ENCODE measurements at places on chromosomes 6 and 20. TPM values are rescaled to one million over a fixed set of nuclear protein-coding genes. Genes with fewer than 3 reads are reported as not detected.

DNA sequence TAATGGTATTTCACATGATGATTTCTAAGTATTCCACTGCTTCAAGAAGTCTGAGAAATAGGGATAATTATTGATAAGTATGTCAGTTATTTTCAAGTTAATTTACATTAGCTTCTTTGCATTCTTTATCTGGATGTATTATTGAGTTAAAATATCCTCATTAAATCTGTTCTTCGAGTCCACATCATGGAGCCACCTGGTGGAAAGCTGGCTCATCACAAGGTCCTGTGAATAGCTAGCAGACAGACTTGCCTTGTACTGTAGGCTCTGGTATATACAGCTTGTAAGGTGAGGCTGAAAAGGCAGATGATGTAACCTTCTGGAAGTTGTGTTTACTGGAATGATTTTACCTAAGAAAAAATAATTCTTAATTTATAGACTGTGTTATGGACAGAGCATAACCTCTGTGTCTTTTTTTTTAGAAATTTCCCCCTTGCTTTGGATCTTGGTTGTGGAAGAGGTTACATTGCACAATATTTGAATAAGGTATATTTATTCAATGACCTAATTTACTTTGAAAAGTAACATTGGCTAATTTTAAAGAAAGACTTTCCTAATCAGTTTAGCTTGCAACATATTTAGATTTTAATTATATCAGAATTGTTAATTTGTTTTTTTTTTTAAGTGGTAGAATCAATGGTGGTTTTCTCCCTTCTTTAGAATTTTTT, 3.5 kb downstream of the NDUFAF5 start:
- no peak overlapping the region for H3K4me3 ChIP-seq
- H3K4me1 ChIP-seq: no peaks in the 10 kb centered on the region
- DNase-seq: peak; percentile 46
- H3K27me3 ChIP-seq: no peaks in the 10 kb centered on the region

DNA sequence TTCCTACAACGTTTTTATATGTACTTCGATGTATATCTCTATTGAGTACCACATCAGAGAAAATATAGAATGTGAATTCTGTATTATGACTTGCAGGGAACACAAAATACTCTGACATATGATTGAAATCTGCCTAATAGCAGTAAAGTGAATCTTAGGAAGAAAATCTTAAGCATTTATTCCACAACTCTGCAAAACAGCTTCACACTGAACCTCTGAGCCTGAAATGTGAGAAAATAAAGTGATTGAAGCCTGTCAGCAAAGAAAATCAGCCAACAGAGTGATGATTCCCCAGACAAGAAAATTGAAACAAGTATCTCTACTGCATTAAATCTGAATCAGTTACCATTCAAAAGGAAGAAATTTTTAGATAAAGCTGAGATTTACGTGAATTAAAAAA, 499.5 kb upstream of the RNF217 start:
- no peaks in the 10 kb centered on the region for H3K36me3 ChIP-seq
- no peak overlapping the region for H3K27ac ChIP-seq
- no peak overlapping the region for H3K4me3 ChIP-seq
- no peaks in the 10 kb centered on the region for H3K27me3 ChIP-seq
- no peaks in the 10 kb centered on the region for H3K4me1 ChIP-seq

DNA sequence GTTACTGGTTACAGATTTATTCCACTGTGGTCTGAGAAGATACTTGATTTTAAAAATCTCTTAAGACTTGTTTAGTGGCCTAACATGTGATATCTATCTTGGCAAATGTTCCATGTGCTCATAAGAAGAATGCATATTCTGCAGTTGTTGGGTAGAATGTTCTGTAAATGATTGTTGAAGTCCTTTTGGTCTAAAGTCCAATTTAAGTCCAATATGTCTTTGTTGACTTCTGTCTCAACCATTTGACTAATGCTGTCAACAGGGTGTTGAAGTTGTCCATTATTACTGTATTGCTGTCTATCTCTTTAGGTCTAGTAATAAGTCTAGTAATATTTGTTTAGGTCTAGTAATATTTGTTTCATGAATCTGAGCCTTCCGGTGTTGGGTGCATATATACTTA, 387.8 kb upstream of the RUNX2 start:
- H3K27me3 ChIP-seq: no peaks in the 10 kb centered on the region
- DNase-seq: no peak
- no peak overlapping the region for H3K4me3 ChIP-seq
- H3K36me3 ChIP-seq: no peaks in the 10 kb centered on the region
- no peaks in the 10 kb centered on the region for H3K4me1 ChIP-seq
- no peak overlapping the region for H3K27ac ChIP-seq

DNA sequence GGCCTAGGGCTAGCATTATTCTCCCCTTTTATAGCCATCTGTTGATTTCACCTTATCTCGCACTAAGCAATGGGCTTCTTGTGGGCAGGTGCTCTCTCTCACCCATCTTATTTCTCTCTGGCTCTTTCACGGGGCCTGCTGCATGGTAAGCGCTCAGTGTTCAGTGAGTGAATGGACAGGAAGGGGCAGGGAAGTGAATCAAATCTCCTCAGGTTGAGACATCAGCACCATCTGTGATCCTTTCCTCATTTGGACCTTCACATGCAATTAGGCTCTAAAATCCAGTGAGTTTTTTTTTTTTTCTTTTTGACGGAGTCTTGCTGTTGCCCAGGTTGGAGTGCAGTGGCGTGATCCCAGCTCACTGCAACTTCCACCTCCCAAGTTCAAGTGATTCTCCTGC, 76.5 kb upstream of the EZR start:
- DNase-seq: no peak
- no peaks in the 10 kb centered on the region for H3K36me3 ChIP-seq
- H3K4me1 ChIP-seq: peaks cover 2% of the 10 kb centered on the region
- no peak overlapping the region for H3K27ac ChIP-seq

GRCh38 chr20:25344634-25345033, 46.0 kb downstream of the ABHD12 start:
- no peaks in the 10 kb centered on the region for H3K27me3 ChIP-seq
- DNase-seq: no peak
- no peak overlapping the region for H3K4me3 ChIP-seq
- H3K36me3 ChIP-seq: peaks cover 6% of the 10 kb centered on the region

DNA sequence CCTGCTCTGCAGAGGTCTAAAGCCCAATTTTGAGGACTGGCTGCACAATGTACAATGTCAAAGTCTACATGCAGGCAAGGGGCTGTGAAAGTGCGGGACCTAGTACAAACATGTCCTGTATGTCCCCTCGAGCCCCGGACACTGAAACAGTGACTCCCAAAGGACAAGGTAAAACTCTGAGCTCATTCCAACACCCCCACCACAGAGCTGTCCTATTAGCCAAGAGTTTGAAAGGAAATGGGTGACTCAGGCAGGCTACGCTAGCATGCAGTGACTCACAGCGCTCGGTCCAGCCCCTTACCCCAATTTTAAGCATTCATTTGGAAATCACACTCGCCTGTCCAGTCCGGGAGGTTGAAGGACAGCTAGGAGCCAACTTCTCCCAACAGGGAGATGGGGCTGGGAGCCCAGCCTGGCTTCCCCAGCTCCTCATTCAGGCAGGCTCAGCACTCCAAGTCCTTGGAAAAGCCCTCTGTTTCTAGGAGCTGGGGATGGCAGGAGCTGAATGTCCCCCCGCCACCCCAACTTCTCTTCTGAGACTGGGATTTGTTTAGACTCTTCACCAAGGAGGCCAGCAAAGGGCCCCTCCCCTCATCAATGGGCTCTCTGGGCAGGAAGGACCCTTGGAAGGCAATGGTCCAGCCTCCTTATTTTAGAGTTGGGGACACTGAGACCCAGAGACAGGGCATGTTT, 3.9 kb downstream of the SDC4 start:
- H3K4me1 ChIP-seq: peaks cover 32% of the 10 kb centered on the region
- H3K27ac ChIP-seq: no peak overlapping the region
- no peak overlapping the region for H3K4me3 ChIP-seq
- no peaks in the 10 kb centered on the region for H3K27me3 ChIP-seq
- H3K36me3 ChIP-seq: peaks cover 3% of the 10 kb centered on the region
- DNase-seq: peak; percentile 51

DNA sequence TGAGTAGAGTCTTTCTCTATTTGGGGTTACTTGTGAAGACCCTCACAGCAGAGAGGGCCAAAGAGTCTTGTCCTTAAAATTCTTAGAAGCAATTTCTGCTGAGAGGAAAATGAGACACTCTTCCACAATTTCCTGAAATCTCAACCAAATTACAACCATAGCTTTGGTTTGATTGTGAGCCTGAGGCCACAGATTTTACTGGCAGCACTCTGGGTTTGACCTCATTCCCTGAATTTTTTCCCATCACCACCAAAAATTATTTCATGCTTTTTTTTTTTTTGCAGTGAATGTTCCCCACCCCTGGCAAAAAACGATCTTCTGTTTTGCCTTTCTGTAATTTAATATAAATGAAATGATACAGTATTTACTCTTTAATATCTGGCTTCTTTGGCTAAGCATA, 125.5 kb downstream of the THEMIS start:
- H3K4me1 ChIP-seq: no peaks in the 10 kb centered on the region
- H3K27ac ChIP-seq: no peak overlapping the region
- H3K4me3 ChIP-seq: no peak overlapping the region

- no peak overlapping the region for H3K4me3 ChIP-seq
- peaks cover 5% of the 10 kb centered on the region for H3K36me3 ChIP-seq
- DNase-seq: no peak
- H3K4me1 ChIP-seq: no peaks in the 10 kb centered on the region
- H3K27me3 ChIP-seq: no peaks in the 10 kb centered on the region
- no peak overlapping the region for H3K27ac ChIP-seq
These were observed 28.6 kb upstream of the PKHD1 start for GRCh38 chr6:52115891-52116604.

- peaks cover 14% of the 10 kb centered on the region for H3K36me3 ChIP-seq
- H3K4me1 ChIP-seq: peaks cover 3% of the 10 kb centered on the region
- no peak overlapping the region for H3K27ac ChIP-seq
- no peak overlapping the region for H3K4me3 ChIP-seq
- no peak for DNase-seq
These were observed 150.6 kb upstream of the AFDN start for GRCh38 chr6:167676000-167676665.

GRCh38 chr6:47484616-47485015, 7.0 kb downstream of the CD2AP start:
- no peaks in the 10 kb centered on the region for H3K36me3 ChIP-seq
- no peak overlapping the region for H3K27ac ChIP-seq
- no peaks in the 10 kb centered on the region for H3K27me3 ChIP-seq
- no peak for DNase-seq
- H3K4me3 ChIP-seq: no peak overlapping the region
- no peaks in the 10 kb centered on the region for H3K4me1 ChIP-seq

GRCh38 chr6:119261944-119262284, 87.6 kb downstream of the MAN1A1 start:
- H3K27me3 ChIP-seq: no peaks in the 10 kb centered on the region
- DNase-seq: no peak
- H3K36me3 ChIP-seq: no peaks in the 10 kb centered on the region
- no peaks in the 10 kb centered on the region for H3K4me1 ChIP-seq
- no peak overlapping the region for H3K4me3 ChIP-seq

DNA sequence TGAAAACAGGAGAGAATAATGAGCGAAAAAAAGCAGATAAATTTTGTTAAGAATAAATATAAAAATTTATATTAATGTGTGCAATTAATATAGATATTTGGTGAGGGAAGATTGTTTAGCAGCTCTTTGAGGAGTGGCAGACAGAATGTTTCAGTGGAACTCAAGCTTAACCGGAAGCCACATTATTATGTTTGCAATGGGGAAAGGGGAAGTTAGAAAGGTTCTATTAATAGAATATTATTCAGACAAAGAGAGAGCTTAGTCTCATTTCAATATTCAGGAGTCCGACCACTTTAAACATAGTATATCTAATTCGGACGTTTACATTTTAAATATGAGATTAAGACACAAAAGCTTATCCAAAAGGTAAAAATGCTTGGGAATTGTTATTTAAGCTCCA, 81.6 kb upstream of the KHDRBS2 start:
- H3K27ac ChIP-seq: no peak overlapping the region
- no peak overlapping the region for H3K4me3 ChIP-seq
- no peaks in the 10 kb centered on the region for H3K27me3 ChIP-seq

GRCh38 chr20:40925829-40926510, 102.7 kb upstream of the TOP1 start:
- no peaks in the 10 kb centered on the region for H3K27me3 ChIP-seq
- H3K36me3 ChIP-seq: no peaks in the 10 kb centered on the region
- no peak for DNase-seq
- no peak overlapping the region for H3K4me3 ChIP-seq

GRCh38 chr20:41664584-41664983, 46.4 kb upstream of the CHD6 start:
- no peaks in the 10 kb centered on the region for H3K4me1 ChIP-seq
- H3K36me3 ChIP-seq: no peaks in the 10 kb centered on the region
- DNase-seq: no peak
- peak overlapping the region; percentile 47 for H3K4me3 ChIP-seq

DNA sequence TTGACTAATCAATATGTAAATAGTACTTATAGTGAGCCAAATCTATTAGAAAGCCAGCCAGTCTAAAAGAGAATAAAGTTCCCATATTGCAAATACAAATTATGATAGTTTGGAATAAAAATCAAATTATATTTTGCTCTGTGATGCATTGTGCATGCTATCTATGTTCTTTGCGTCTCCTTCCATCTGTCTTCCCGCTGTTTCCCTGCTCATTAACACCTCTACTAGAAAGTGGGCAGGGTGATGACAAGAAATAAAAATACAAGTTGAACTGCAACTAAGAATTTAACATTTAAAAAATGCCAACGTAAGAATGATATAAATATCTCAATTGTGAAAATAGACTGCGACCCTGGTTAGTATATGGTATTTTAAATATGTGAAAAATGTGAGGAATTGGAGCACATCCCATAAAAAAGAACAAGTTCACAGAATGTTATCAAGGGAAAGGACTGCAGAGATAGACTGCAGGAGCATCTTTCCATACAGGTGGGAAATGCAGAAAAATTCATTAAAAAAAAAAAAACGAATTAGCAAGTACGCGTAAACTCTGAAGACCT, 157.6 kb upstream of the PDE7B start:
- no peak overlapping the region for H3K4me3 ChIP-seq
- H3K36me3 ChIP-seq: no peaks in the 10 kb centered on the region
- no peaks in the 10 kb centered on the region for H3K4me1 ChIP-seq
- H3K27ac ChIP-seq: no peak overlapping the region

GRCh38 chr6:5044866-5045265, 40.3 kb upstream of the PPP1R3G start:
- no peaks in the 10 kb centered on the region for H3K27me3 ChIP-seq
- H3K27ac ChIP-seq: no peak overlapping the region
- H3K4me1 ChIP-seq: no peaks in the 10 kb centered on the region

- H3K4me1 ChIP-seq: no peaks in the 10 kb centered on the region
- H3K36me3 ChIP-seq: no peaks in the 10 kb centered on the region
- DNase-seq: no peak
- H3K4me3 ChIP-seq: no peak overlapping the region
- no peak overlapping the region for H3K27ac ChIP-seq
- no peaks in the 10 kb centered on the region for H3K27me3 ChIP-seq
These were observed 153.1 kb upstream of the RPS6KA2 start for GRCh38 chr6:166779963-166780683.

GRCh38 chr6:33809594-33809993, 5.8 kb upstream of the MLN start:
- H3K27ac ChIP-seq: no peak overlapping the region
- no peaks in the 10 kb centered on the region for H3K36me3 ChIP-seq
- H3K4me1 ChIP-seq: peaks cover 23% of the 10 kb centered on the region
- no peak for DNase-seq

Gene TBXT
- total RNA-seq: 0.31 TPM

Gene F13A1
- total RNA-seq: 0.18 TPM

Gene SIRPB2
- total RNA-seq: not detected

Gene NOTCH4
- total RNA-seq: 2.1 TPM

Gene ADGRG6
- total RNA-seq: 2.5 TPM

Gene SPDEF
- 0.15 TPM for total RNA-seq

Gene SYCP2L
- 3.5 TPM for total RNA-seq

Measured in H9 (cell line).